Stimulated activated CD8-positive, alpha-beta memory T cell treated with anti-CD3 and anti-CD28 coated beads, Interleukin-12 subunit alpha, Interleukin-12 subunit beta, amount 100 ng/mL, for 4 hours (primary cell): ENCODE measurements at places on chromosomes 12 and 14.

- DNase-seq: no peak
These were observed 52.2 kb downstream of the KIF21A start for GRCh38 chr12:39390752-39391151.

DNA sequence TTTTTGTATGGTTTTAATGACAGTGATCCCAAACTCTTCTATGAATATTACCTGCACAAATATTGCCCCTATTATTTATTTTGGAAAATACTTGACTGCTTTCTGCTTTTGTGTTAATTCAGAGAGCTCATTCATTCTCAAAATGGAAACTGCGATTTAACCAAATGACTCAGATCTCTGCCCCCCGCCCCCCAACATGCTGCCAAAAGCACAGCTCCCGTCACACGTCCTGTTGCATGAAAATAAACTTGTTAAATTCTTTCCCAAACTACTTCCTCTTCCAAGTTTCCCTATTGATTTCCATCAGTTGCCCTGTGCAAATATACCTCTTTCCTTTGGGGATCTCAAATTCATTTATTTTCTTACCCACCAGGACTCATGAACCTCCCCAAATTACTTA is 18.0 kb upstream of the NRDE2 start:
- DNase-seq: no peak

- no peak for DNase-seq
These were observed 15.5 kb upstream of the NTN4 start for GRCh38 chr12:95805864-95806671.

- DNase-seq: no peak
These were observed 78.0 kb downstream of the AKAP6 start for GRCh38 chr14:32407130-32407529.

DNA sequence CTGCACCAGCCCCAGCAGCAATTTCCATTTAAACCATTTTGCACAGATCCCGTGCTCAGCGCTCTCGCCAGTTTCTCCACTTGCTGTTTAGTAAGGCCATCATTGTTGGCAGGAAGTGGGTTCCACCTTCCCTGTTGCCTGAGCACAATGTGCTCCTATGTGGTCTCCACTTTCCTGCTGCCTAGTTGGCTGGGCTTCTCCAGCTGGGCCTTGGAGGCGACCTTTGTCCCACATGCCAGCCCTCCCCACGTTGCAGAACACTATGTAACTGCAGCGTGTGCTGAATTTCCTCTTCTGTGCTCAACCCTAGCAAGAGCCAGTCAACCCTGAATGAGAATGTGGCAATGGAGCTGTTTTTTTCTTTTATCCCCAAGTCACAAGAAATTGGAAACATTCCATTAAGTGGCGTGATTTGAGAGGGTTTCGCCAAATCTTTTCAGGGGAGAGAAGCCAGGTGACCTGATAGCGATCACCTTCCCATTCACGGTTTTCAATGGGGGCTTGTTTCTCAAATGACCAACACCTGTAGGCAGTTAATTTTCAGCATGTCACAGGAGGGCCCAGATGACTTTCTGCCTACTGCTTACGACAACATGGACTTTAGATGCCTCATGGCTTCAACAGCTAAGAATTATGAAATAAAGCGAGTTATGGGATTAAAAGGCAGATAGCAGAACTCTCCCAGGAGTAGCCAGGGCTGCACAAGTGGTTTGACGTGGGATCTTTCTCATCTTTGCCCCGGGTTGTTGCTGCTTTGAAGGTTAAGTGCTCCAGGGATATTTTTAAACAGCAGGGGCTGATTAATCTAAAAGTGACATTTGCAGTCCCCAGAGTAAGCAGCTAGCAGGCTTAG is at the start of gene ACACB:
TSS of gene ACACB (plus strand) at position 830 of the 853 bp plus-strand sequence. CDS start 22,819 bp downstream, outside the sequence.
- DNase-seq: no peak

- DNase-seq: no peak
These were observed 34.9 kb upstream of the FAM222A start for GRCh38 chr12:109678719-109679118.

DNA sequence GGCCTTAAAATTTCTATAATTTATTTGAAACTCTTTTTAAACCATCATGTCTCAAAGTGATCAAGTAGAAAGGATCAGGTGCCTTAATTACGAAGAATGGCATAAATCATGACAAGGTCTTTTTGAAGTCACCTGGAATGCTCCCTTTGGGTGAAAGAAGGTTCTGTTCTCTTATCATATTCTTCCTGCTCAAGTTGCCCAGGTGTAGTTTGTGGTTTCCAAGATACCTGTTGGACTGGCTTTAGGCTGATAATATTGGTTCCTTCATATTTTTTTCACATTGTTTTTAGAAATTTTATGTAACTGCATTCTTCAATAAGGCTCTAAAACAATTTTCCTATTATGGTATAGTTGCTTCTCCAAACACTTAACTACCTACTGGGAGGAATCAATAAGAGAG is 29.2 kb downstream of the RASSF3 start:
- DNase-seq: no peak

DNA sequence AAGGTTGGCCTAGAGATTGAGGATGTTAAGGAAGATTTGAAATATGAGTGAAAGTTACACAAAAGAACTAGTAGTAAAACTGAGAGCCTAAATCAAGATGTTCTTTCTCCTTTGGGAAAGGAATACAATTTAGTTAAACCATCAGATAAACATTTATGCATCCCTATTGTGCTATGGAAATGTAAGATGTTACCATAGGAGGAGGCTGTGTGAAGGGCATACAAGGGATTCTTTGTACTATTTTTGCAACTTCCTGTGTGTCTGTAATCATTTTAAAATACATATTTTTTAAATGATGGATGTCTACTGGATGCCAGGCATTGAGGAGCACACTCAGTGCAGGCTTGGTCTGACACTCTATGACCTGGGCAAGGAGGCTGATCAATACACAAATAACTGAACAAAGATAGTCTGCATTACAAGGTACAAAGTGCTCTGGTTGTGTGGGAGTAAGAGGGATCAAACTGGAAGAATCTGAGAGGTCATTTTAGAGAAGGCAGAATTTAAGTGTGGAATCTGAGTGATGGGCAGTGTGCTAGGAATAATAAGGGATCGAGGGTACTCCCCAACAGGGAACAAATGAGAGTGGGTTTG is 5.8 kb upstream of the CHPT1 start:
- no peak for DNase-seq

GRCh38 chr12:78040111-78040510 is 209.4 kb downstream of the NAV3 start:
- no peak for DNase-seq

DNA sequence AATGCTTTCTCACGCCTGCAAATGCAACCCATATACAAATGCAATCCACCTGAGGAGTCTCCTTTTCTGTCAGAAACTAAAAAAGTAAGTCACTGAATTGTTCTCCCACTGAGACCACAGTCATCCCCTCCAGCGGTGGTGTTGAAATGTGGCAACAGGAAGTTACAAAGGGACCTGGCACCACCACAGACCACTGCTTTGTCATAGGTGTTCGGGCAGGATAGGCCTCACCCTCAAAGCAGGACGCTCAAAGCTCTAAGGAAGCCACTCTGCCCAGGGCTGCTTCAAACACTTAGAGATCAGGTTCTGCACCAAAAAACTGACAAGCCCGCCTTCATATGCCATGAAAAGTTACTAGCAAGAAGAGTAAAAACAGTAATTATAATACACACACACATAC is 11.3 kb downstream of the PHLDA1 start:
- peak; percentile 56 for DNase-seq

DNA sequence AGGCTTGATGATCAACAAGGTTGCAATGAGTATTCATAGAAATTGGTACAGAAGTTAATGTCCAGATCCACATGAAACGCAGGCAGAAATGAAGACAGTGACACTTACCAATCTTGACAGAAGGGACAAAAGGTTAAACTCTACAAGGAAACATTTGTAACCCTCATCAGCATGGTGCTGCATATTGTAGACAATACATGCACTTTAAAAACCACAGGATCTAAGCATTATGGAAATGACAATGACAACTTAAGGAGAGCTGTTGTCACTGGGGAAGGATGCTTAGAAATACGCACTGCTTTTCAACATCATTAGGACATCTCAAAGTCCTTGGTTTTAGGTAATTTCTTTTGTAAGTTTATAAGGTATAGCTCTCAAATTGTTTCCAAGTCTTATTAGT is 130.6 kb downstream of the ATP23 start:
- no peak for DNase-seq

DNA sequence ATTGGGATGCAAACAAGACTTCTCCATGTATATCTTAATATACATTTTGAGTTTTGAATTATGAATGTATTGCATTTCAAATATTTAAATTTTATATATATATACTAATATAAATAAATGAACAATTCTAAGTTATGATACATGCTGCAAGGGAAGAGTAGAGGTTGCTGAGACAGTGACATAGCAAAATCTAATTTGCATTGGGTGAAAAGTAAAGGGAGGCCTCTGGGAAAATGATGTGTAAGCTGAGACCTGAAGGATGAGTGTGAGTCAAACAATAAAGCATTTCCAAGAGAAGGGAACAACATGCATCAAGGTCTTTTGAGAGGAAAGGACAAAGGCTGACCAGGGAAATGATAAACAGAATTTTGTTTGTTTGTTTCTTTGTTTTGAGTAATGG is 62.9 kb upstream of the PTPRQ start:
- DNase-seq: no peak

DNA sequence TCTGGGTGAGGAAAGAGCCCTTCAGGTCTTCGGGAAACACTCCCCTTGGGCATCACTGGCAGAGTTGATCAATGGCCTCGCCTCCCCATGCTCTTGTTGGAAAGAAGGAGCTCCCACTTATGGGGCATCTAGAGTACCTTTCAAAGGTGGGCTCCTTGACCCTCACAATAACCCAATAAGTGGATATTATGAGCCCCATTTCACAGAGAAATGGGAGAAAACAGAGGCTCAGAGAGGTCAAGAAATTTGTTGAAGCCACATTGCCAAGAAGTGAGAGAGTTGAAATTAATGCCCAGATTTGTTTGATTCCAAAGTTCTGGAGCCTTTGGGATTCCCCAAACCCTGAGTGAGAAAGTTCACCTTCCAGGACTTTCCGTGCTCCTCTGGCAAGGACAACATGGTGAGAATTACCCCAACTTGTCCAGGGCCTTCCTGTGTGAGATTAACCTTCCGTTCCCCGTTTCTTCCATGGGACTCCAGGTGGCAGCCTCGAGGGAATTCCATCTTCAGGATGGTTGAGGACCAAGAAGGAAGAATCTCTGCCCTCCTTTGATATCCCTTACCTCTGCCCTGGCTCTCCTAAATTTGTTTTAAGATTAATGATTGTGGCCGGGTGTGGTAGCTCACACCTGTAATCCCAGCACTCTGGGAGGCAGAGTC is 7.5 kb upstream of the CHD4 start:
- DNase-seq: no peak

- no peak for DNase-seq
These were observed 15.8 kb upstream of the ANKRD33 start for GRCh38 chr12:51871918-51872688.

- DNase-seq: no peak
These were observed 155.3 kb downstream of the PDE3A start for GRCh38 chr12:20523658-20524057.

DNA sequence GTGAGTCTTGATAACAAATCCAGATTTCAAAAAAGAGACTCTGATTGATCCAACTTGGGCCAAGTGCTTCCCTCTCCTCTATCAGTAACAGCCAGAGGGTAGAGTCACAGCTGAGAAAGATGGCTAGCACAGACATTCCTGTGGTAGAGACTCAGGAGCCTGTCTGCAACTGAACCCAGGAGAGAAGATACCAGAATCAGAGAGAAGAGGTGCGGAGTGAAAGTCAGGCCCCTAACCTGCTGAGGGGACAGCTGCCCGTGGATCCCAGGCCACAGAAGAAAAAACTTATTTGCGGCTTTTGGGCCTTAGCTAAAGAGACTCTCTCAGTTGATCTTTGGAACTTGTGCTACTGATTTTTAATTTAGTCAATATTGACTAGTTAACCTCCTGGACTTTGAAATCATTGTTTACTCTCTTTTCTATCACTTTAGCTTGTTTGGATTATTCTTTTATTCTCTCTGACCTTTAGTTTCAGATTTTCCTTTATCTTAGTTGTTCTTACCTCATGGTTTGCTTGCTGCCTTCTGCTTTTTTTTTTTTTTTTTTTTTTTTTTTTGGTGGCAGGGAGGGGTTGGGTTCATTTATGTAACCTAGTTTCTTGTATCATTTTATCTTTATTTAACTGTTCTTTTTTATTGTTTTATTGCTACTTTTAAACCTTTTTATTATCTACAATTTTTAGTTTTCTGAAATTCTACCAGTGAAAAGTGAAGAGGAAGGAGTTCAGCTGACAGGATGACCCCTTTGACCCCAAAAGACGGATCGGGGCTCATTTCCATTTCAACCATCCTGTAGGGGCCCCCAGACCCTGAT is 154.9 kb upstream of the KRR1 start:
- DNase-seq: no peak

DNA sequence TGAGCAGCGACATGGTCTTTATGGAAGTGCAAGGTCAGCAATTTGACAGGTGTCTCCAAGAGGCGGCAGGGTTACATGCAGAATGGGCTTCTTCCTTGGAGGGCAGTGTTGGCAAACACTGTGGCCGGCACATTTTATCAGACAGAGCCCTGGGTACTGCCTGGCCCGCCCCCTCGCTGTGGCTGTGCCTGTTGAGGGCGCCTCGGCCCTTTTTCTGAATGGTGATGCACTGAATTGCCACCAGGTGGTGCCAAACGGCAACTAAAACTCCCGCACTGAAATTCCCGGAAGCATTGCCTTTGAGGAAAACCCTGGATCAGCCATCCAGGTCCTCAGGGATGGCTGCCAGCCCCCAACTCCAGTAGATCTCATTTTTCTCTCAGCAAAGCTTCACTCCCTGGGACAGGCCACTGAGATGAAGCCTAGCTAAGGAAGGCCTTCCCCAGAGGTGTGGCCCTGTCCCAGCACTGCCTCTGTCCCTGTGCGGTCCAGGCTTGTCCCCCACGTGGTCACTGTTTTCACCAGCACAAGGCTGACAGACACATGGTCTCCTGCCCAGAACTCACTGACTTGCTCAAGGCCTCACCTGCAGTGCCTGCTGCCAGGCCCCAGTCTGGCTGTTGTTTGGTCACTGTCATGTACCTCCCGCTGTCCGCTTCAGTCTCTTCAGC is 73.6 kb downstream of the TESC start:
- peak; percentile 5 for DNase-seq
